ENCODE measurements at places on chromosomes 3 and 15. TPM values are rescaled to one million over a fixed set of nuclear protein-coding genes. Genes with fewer than 3 reads are reported as not detected.

Gene ITIH3
- not detected for total RNA-seq

Gene TERC
- total RNA-seq = 6.4 TPM

Gene ATP13A5
- not detected for total RNA-seq

Gene PLA2G4F
- not detected for total RNA-seq

Gene FBXW12
- total RNA-seq = 0.66 TPM

Gene GREM1
- not detected for total RNA-seq

Data from glutamatergic neuron (in vitro differentiated cells).